ENCODE measurements at places on chromosomes 4 and X.

- peak; percentile 82 for DNase-seq
Measured at GRCh38 chrX:107205770-107206696, at the start of the genes DNAAF6 and NUP62CL. DNAAF6 (plus strand) TSS chrX:107206611; CDS start chrX:107212876, 6,265 bp downstream. NUP62CL (minus strand) TSS chrX:107206433; CDS start chrX:107175146, 31,287 bp downstream.

DNA sequence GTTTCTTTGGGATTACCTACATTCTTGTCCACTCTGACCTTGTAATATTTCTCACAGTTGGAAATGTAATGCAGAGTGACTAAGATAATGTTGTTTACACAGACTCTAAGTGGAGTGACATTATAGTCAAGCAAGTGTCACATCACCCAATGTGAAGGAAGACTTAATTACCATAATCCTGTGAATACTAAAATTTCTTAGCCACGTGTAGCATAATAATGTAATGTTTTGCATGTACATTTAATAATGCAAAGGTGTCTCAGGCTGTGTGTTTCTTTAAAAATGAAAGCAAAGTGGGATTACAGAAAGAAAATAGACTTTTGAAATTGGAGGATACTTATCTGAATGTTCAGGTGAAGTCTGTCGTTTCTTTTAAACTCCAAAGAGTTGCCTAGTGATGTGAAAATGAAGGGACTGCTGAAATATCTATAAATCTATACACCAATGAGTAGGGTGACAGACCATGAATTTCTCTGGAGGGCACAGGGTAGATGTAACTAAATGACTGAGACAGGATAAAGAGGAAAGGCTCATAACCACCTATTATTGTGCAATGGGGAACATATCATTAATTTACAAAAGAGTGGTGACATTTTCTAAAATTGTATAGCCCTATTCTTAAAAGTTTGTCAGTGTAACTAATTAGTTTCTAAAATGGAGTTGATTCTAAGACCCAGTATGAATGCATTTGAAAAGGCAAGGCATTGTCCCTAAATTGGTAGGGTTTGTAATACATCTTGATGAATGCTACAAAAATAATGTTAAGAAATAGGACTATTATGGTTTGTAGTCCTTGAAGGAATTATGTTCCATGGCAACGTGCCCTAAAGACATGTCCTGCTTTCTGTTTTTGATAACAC lies 235.7 kb downstream of the DACH2 start:
- no peak for DNase-seq

DNA sequence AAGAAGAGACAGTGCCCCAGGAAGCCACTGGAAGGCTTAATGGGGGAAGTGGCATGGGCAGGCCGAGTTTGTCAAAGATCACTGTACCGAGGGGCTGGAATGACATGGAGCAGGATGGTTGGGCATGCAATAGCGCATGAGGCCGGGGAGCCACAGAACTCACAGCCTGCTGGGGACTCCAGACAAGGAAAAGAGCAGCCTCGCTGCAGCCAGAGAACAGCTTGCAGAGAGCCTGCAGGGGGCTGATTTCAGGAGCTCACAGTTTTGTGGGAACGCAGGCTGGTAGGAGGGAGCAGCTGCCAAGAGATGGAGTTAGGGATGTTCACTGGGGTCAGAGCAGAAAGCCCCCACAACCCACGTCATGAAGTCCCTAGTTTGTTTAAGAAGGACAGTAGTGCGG lies 45.4 kb downstream of the STOX2 start:
- no peak for DNase-seq

GRCh38 chr4:156293657-156294297 lies 340.1 kb upstream of the CTSO start:
- no peak for DNase-seq

- no peak for DNase-seq
Measured at GRCh38 chr4:3385711-3386420, 55.9 kb upstream of the HGFAC start.

GRCh38 chr4:128358913-128359279 lies 71.3 kb upstream of the PGRMC2 start:
- no peak for DNase-seq

GRCh38 chr4:69910016-69910782 lies 20.7 kb upstream of the CSN1S1 start:
- DNase-seq: peak; percentile 12

DNA sequence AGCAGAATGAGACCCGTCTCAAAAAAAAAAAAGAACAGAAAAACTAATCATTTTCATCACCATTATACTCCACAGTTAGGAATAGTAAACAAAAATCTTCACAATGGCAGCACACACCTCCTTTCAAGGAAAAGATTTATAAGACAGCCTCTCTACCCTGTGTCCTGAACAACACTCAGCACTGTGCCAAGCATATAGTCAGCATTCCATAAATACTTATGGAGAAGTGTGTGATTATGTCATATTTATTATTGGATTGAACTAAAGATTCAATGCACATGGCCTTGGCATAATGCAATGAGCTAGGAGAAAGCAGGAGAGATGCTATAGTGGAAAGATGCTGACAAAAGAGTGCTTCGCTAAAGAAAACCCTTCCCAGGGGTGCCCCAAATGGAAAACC lies 52.6 kb downstream of the FAM114A1 start:
- no peak for DNase-seq

GRCh38 chrX:110401135-110401534 lies 42.5 kb downstream of the RTL9 start:
- DNase-seq: no peak
